Suppressor macrophage (primary cell): ENCODE measurements at places on chromosomes 3 and 15.

- DNase-seq: no peak
Measured at GRCh38 chr3:123755085-123755484, 129.0 kb downstream of the MYLK start.

GRCh38 chr3:5431146-5431545, 243.6 kb downstream of the EDEM1 start:
- no peak for DNase-seq

- peak; percentile 39 for DNase-seq
Measured at GRCh38 chr15:89662893-89663626, 7.8 kb upstream of the KIF7 start.

GRCh38 chr3:5029715-5030114, 50.5 kb downstream of the BHLHE40 start:
- no peak for DNase-seq

- no peak for DNase-seq
Measured at GRCh38 chr15:41825145-41825544, 2.7 kb upstream of the JMJD7 start.

- DNase-seq: no peak
Measured at GRCh38 chr15:67941648-67942310, 101.9 kb upstream of the RNU6-1 start.

GRCh38 chr3:23817508-23818223, 11.9 kb downstream of the UBE2E1 start:
- no peak for DNase-seq

- no peak for DNase-seq
Measured at GRCh38 chr3:191357909-191358308, 27.6 kb upstream of the UTS2B start.

DNA sequence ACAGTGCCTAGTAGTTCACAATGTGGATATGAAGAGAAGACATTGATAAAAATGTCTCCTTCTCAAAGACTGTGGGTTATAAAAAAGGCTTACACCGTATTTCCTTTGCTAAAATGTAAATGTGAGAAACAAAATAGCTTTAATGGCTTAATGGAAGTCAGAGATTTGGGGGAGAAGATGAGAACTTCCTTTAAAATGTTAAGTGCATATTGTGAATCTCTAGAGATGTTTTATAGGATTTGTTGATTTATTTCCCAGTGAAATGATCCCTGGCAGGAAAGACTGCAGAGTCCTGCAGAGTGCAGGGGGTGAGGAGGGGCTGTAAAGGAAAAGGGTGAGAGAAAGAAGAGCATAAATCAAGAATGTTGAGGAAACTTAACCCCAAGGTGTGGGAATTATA, 305.1 kb downstream of the GAP43 start:
- DNase-seq: no peak

- DNase-seq: no peak
Measured at GRCh38 chr3:65619451-65619881, 419.3 kb downstream of the MAGI1 start.

GRCh38 chr3:64685800-64686445, 1.9 kb downstream of the ADAMTS9 start:
- no peak for DNase-seq

DNA sequence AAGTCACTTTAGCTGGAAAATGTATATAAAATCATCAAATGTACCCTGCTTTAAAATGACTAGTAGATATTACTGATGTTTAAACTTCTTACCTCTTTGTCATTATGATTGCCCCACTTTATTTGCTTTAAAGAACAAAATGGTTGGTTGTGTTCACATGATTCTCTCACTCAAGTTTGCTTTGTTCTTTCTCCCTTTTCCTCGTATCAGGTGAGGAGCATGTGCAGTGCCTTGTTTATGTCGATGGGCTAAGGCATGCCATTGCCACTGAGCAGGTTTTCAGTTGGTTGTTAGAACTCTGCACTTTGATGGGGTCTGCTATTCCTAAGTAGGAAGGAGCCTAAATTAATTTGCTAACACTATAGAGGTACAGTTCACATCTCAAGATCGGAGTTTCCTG, 5.3 kb downstream of the MAP2K5 start:
- no peak for DNase-seq

DNA sequence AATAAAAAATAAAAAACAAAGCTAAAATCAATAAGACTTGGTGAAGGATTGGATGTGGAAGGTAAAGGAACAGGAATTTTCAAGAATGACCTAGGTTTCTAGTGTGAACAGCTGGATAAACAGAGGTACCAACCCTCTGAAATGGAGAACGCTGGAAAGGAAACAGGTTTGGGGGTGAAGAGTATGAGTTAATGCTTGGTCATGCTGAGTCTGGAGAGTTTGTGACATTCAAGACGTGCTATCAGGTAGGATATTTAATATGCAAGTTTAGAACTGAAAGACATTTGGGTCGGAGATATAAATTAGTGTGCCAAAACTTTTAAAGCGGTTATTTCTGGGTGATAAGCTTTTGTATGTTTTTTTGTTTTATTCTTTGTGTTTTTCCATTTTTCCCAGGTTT, 11.4 kb upstream of the KLHL6 start:
- no peak for DNase-seq

DNA sequence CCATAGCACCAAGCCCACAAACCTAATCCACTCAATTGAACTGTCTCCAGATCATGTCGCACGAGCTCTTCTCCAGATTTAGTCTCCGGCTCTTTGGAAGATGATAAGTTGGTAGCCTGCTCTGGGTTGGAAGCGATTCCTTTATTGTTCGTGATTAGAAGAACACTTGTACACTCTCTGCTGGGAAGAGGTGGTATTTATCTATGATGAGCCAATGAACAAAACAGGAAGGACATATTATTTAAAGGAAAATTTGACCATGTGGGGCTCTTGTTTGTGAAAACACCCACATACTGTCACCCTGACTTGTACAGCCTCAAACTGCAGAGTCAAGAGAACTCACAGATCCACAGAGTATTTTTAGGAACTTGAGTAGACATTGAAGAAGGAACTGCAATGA, 54.4 kb downstream of the MYZAP start:
- peak; percentile 59 for DNase-seq

DNA sequence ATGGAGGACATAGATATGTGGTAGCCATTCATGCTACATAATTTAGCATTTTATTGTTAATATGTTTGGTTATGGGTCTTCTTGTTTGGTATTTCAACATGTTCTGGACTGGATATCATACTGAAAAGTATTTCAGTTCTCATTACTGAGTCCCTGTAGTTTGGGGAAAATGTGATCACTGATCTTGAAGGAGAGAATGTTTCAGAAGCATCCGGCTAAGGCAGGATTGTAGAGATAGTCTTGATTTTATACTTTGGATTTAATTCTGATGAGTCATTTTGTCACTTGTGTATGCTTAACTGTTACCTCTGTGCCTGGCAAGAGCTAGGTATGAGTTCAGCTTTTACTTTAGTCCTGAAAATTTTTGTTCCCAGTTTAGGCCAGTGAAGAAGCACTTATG, 7.1 kb downstream of the CHD2 start:
- DNase-seq: no peak

- no peak for DNase-seq
Measured at GRCh38 chr15:90097475-90097874, 4.8 kb downstream of the IDH2 start.

- DNase-seq: peak; percentile 60
Measured at GRCh38 chr3:36893826-36894225, 51.0 kb downstream of the TRANK1 start.

DNA sequence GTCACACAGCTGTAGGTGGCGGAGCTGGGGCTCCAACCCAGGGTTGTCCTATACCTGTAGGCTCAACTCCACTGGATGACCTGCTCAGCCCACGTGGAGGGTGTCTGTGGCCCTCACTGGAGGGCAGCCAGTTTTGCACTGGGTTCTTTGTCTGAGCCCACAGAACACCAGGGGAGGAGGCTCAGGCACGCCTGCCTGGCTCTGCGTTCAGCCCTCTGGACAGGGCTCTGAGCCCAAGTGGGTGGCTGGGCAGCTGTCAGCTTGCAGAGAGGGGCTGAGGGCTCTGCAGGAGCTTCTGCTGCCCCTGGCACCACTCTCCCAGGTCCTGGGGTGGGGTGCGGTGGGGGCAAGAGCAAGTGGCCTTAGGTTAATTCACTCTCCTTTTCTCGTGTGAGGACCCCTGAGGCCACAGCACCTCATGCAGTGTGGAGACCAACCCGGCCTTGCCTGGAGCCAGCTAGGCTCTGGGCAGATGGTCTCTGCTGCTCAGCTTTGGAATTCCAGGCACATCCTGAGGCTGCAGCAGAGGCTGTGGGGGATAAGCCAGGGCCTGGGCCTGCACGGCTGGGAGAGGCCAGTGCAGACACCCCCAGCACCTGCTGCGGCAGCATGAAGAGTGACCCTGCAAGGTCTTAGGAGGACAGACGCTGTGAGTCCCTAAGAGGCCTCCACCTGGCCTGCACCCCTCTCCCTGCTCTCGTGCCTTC, 23.5 kb downstream of the DUSP7 start:
- DNase-seq: no peak

GRCh38 chr3:159776779-159777178, 211.9 kb upstream of the IL12A start:
- no peak for DNase-seq

- no peak for DNase-seq
Measured at GRCh38 chr3:55912880-55913279, 425.8 kb upstream of the WNT5A start.

- no peak for DNase-seq
Measured at GRCh38 chr3:157782236-157782635, 279.0 kb upstream of the VEPH1 start.

DNA sequence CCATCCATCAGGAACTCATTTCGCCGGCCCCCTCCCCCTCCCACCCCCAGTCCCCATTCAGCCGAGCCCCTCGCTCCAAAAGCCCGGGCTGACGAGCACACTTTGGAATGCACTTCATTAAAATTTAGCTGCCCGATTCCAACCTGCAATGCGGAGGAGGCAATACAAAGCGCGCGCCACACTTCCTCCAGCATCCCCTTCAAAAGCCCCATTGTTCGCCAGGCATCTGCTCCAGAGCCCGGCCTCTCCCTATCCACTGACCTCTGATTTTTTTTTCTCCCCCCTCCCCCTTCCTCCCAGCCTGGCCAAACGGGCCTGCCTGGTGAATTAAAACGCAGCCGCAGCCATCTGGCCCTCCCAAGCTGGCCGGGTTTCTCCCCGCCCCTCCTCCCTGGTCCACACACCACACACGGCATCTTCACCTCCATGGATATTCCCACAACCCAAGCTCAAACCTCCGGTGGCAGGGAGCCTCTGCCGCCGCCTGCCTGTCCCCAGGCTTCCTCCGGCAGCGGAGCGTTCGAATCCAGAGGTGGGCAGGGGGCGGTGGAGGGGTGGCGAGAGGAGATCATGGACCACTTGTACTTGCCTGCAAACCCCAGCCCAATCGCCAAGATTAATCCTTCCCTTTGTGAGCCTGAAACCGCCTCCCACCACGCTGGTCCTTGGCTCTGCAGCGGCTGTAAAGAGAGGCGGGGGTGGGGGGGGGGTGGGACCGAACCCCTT, 441.3 kb downstream of the MAGI1 start:
- no peak for DNase-seq

- DNase-seq: no peak
Measured at GRCh38 chr3:29312960-29313452, 32.1 kb downstream of the RBMS3 start.

DNA sequence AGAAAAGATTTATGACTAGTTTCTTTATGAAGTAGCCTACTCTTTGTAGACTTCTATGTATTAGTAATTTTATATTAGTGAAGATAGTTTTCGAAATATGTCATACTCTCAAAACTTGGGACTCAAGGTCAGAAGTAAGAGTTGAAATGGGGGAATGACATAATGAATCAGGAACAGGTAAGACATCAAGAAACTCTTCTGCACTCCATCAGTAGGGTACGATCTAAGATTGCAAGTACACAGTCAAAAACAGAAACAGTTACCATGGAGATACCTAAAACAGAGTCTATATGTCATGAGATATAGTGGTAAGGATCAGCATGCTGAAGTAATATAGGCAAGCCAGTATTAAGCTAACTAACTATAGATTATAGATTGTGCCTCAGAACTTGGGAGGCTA, 187.0 kb upstream of the MLF1 start:
- no peak for DNase-seq

- DNase-seq: no peak
Measured at GRCh38 chr15:67549736-67550135, 7.2 kb downstream of the MAP2K5 start.

- DNase-seq: peak; percentile 46
Measured at GRCh38 chr3:191244242-191244867, 45.3 kb downstream of the OSTN start.

DNA sequence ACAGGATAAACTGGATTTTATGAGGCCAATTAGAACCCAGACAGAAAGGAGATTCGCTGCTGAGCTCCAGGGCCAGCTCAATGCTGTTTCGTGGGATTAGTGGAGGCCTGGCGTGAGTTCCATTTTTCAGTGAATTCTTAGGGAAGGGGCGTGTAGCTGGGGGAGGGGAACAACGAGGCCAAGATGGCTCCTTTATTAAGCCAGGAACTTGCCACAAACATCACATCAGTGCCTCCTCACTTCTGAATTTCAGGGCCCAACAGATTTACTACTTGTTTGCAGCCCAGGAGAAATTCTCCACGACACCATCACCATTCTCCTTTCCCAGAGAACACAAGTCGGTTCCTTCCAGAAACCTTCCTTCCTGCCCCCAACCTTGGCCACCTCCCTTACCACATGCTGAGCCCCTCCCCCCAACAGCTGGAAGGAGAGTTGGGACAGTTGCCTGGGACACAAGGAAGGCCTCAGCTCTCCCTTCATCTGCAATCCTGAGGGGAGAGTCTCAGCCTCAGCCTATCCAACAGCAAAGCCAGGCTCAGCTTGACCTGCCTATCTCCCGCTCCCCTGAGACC, 5.8 kb downstream of the IGDCC4 start:
- no peak for DNase-seq

- peak; percentile 69 for DNase-seq
Measured at GRCh38 chr3:184176377-184177330, 2.0 kb downstream of the AP2M1 start.

- DNase-seq: peak; percentile 17
Measured at GRCh38 chr3:28989646-28990089, 291.2 kb upstream of the RBMS3 start.
